Fibroblast of skin of right biceps (primary cell): ENCODE measurements at places on chromosomes 3 and 15.

- DNase-seq: no peak
Measured at GRCh38 chr3:50481992-50482391, 21.4 kb downstream of the CACNA2D2 start.

- peak; percentile 67 for DNase-seq
Measured at GRCh38 chr15:81531109-81531592, 157.1 kb upstream of the TMC3 start.

DNA sequence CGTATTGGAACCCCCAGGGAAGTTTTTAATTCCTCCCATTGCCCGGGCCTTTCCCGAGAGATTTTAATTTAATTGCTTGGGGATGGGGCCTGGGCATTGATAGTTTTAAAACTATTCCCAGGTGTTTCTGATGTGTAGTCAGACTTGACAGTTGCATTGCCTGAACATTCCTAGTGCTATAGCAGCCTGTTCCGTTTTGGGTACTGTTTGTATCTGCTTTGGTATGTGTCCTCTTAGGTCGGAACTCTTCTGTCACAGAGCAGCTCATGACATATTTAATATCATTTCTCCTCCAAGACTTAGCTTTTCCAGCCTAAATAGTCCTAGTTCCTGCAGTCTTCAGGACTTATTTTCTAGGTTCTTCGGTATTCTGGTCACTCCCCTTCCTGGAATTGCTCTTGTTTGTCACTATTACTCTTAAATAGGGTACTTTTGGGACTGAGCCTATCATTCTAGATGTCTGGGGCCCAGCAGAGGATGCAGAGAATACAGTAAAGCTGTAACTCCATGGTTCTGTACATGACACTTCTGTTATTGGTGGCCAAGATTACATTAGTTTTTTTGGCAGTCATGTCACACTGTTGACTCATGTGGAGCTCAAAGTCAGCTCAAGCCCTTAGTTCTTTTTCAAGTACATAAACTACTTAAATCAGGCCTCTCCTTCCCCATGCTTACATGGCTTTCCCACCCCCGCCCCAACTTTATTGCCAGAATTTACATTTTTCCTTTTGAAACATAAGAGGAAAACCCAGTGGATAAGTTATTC is 81.5 kb downstream of the BBX start:
- peak; percentile 58 for DNase-seq

GRCh38 chr15:93126148-93126547 is 37.1 kb upstream of the RGMA start:
- no peak for DNase-seq

DNA sequence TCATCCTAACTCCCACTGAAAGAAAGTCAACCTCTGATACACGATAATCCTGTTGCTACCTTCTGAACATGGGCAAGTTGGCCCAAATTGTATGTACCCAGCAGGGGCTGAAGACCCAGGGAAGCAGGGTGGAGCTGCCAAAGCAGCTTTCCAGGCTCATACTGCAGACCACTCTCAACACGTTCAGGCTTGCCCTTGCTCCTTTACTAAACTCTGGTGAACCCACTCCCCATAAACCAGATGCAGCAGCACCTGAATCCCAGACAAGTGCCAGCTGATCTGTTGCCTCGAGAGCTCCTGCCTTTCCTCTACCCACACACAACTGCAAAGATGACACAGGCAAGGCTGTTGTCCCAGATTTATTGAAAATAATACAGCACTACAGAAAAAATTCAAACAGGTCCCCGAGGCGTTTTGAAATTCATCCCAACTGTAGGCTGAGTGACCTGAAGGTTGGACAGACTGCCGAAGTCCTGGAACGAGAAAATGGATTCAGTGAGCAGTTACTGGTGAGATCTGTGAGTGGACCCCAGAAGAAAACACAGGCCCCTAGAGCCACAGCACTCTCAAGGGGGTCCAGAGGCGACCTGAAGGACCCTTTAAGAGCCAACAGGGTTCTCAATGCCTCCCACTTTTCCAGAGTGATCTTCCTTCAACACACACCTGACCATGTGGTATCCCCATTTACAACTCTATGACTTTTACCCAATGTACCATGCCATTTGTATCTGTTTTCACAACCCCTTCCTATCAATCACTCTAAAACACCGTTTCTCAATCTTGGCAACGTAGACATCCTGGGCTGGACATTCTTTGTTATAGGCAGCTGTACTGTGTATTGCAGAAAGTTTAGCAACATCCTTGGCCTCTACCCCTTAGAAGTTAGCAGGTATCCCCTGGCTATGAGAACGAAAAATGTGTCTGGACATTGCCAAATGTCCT is 3.6 kb downstream of the RPS17 start:
- DNase-seq: no peak

GRCh38 chr3:129268396-129268795 is 10.3 kb upstream of the HMCES start:
- no peak for DNase-seq

GRCh38 chr15:66128116-66128680 is 125.4 kb downstream of the MEGF11 start:
- DNase-seq: no peak

DNA sequence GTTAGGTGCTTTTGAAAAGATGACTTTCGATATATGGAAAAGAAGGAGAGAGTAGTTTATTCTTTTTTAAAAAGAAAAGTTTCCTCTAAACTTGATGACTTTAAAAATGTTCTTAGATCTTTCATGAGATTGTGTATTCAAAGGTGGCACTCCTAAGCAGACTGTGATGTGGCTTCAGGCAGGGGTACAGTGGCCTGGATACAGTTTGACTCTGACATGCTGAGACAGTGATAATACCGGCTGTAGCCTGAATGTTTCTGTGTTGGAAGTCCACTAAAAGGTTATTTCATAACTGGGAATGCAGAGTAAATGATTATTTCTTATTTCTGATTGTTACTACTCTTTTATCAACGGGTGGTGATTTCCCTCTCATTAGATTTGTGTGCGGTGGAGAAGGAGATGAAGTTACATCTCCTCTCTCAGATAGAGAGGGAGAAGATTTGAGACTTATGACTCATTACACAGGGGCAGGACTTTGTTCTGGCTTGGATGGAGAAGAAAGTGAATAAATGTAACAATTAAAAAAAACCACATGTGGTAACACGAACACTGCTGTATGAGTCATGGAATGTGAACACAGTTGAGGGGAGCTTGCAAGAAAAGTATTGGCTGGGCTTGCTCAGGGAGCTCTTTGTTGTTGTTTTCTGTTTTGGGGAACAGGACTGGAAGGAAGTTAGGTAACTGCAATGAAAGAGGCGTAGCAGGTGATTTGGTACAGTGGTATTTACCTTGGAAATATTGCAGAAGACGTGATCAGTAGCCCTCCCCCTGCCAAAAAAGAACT is 21.6 kb downstream of the SPTSSB start:
- DNase-seq: peak; percentile 92

GRCh38 chr3:156551746-156552145 is 3.2 kb downstream of the SSR3 start:
- peak; percentile 87 for DNase-seq

DNA sequence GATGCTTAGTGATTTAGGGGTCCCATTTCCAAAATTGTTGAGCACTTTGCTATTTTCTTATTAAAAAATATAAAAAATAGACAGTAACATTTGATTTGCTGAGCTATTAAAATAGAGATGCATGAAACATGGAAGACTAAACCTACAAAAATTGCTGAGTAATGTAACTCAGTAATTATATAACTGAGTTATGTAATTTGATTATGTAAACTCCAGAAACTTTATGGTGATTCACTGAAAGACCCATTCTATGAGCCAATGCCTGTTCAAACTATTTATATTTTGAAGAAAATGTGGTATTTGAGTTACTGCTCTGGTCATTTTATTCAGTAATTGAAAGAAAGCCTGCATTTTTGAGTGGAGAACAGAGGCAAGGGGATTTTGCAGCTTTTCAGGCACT is 1221.5 kb upstream of the ALCAM start:
- DNase-seq: no peak

DNA sequence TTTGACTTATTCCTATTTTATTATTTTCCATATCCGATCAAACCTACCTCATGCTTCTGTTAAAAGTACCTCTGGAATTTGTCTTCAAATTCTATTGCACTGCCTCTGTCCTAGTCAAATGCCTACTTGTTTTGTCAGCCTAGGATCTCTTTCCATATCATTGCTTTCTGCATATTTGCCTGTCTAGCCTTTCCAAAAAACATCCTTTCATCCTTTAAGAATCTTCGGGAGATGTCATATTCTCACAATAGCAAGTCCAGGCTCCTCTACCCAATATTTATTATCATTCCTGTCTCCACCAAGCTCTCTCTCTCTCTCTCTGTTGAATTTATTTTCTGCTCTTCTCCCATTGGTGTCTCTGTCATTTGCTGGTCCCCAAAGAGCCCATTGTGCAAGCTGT is 80.1 kb downstream of the LRRC28 start:
- DNase-seq: no peak

- DNase-seq: no peak
Measured at GRCh38 chr3:76561494-76562236, 478.2 kb upstream of the ROBO2 start.

- DNase-seq: peak; percentile 53
Measured at GRCh38 chr15:38531509-38531908, 33.1 kb downstream of the RASGRP1 start.

DNA sequence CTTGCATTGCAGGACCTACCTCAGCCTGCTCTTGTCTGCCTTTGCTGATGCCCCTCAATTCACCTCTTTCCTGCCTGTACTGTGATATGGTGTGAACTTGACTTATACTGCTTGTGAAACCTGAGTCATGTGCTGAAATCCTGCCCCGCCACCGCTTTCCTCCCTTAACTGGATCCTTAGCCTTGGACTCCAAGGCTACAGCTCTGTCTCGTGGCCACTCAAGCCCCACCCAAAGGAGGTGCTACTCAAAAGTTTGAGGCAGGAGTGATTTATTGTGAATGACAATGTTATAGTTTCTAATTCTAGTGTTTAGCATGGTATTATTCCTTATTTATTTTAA is 56.1 kb downstream of the MYZAP start:
- no peak for DNase-seq

DNA sequence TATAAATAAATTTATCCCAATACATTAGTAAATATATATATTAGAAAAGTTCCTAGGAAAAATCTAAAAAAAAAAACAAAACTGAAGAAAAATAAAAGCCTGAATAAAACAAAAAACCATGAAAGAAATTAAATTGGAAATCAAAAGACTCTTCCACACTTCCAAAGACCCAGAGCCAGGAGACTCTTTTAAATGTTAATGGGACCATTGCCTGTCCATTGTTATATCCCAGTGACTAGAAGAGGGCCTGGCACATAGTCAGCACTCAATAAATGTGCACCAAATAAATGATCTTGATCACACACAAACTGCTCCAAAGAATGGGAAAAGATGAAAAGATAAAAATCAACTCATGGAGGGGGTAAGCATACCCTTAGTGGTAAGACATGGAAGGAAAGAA is 51.3 kb upstream of the CLDN18 start:
- no peak for DNase-seq

GRCh38 chr3:122299872-122300460 is 25.1 kb upstream of the CSTA start:
- DNase-seq: peak; percentile 10
